HT1080 (cell line): ENCODE measurements at places on chromosomes 7 and 10. TPM values are rescaled to one million over a fixed set of nuclear protein-coding genes. Genes with fewer than 3 reads are reported as not detected.
A peak's percentile ranks its signal among the peaks of the same experiment; 100 is the strongest.

GRCh38 chr10:61478621-61479312, 25.6 kb upstream of the TMEM26 start:
- DNase-seq, result no peak

CPN1 gene
- not detected in 2 replicates for total RNA-seq

TPST1 gene
- 46.4 and 51.6 TPM in 2 replicates for total RNA-seq

GRCh38 chr7:19920166-19920565, 146.7 kb upstream of the TMEM196 start:
- no peak for DNase-seq

DNA sequence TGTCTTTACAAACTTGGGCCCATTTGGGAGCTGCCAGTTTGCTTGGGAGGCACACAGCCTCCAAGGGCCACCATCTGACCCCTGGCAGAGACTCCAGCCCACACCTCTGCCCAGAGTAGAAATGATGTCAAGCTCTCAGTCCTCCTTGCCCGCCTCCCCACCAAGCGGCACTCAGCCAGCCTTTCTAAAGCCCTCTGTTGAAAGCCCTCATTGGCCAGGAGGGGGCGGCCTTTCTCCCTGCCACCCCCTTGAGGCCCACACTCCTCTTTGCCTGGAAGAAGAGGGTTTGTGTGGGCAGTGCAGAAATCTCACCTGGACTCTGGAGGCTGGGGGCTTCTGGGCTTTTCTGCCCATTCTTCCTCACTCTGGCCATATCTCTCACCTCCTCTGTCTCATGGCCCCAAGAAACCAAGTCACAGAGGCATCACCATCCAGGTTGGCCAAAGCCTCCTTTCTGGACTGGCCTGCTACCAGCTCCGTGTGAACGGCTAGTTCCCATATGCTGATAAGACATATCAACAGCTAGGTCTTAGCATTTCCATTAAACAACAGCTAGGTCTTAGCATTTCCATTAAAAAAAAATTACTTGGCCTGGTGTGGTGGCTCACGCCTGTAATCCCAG, 36.1 kb downstream of the UBTD1 start:
- peak; percentile 48 for DNase-seq

GRCh38 chr10:115971921-115972320, 301.1 kb downstream of the GFRA1 start:
- no peak for DNase-seq

DNA sequence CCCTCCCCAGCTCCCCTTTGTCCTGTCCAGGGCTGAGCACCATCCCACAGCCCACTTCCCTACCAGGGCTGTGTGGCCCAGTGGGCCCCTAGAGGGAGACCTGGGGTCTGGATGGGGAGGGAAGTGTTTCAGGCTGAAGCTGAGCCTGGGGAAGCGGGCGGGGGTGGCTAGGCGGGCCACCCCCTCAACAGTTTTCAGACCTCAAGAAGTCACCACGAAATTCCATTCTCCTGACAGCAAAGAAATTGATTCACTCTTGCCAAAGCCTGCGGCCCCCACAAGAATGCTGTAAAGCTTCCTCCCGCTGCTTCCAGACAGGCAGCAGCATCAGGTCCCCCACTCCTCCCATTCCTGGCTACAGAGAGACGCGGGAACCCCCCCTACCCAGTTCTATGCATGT, 2.5 kb upstream of the LFNG start:
- DNase-seq, result peak; percentile 94

GRCh38 chr7:42262964-42263363, 26.0 kb upstream of the GLI3 start:
- peak; percentile 82 for DNase-seq

ACSM6 gene
- not detected in 2 replicates for total RNA-seq

PI4K2A gene
- total RNA-seq, result 19.8 and 20.5 TPM in 2 replicates

- peak; percentile 41 for DNase-seq
These were observed 36.2 kb downstream of the PDLIM1 start for GRCh38 chr10:95254629-95255028.

- peak; percentile 97 for DNase-seq
These were observed at the start of gene FZD1 for GRCh38 chr7:91264046-91264923. FZD1 (plus strand) TSS chr7:91264433; CDS start chr7:91264881, 448 bp downstream.

LRIT1 gene
- not detected in 2 replicates for total RNA-seq

OR2A12 gene
- not detected in 2 replicates for total RNA-seq

CFAP58 gene
- total RNA-seq, result 0.58 and 1.8 TPM in 2 replicates

- DNase-seq, result peak; percentile 82
These were observed 6.2 kb downstream of the AVL9 start for GRCh38 chr7:32501522-32501921.

GRCh38 chr10:75959209-75959608, 527.8 kb downstream of the LRMDA start:
- DNase-seq, result peak; percentile 92

- DNase-seq, result peak; percentile 44
These were observed 26.1 kb downstream of the INPP5A start for GRCh38 chr10:132563485-132564248.

DNA sequence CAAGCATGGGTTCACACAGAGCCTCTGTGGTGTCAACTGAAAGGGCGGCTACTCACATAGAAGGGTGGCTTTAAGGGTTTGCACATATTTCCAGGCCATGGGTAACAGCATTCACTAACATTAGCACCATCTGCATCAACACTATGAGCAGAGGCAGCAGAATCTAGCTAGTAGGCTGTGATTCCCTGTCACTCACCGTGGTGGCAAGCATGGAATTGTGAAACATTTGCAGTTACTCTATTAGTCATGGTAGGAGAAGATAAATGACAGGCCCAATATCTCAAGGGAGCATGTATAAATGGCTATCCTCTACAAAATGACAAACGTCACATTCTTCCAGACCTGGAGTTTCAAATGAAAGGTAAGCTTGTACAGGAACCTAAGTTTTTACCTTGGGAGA, 32.2 kb upstream of the CUBN start:
- DNase-seq, result no peak

DNA sequence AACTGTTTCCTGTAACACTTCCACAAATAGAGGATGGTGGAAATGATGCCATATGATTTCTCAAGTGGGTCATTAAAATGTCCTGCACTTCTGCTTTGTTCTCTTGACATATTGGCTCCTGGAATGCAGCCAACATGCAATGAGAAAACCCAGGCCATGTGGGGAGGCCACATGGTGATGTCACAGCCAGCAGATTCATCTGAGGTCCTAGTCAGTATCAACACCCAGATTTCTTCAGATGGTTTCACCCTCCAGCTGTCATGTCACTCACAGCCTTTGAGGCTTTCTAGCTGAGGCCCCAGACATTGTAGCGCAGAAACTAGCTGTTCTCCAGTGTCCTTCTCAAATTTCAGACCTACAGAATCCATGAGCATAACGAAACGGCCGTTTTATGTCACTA, 102.3 kb upstream of the NUPR2 start:
- DNase-seq, result no peak

- DNase-seq, result no peak
These were observed 26.2 kb upstream of the SLC29A3 start for GRCh38 chr10:71292624-71293445.

- DNase-seq, result no peak
These were observed 180.2 kb upstream of the FZD8 start for GRCh38 chr10:35822316-35822715.

SORCS3 gene
- total RNA-seq, result 0.03 and 0.05 TPM in 2 replicates

FAM237B gene
- not detected in 2 replicates for total RNA-seq

DNA sequence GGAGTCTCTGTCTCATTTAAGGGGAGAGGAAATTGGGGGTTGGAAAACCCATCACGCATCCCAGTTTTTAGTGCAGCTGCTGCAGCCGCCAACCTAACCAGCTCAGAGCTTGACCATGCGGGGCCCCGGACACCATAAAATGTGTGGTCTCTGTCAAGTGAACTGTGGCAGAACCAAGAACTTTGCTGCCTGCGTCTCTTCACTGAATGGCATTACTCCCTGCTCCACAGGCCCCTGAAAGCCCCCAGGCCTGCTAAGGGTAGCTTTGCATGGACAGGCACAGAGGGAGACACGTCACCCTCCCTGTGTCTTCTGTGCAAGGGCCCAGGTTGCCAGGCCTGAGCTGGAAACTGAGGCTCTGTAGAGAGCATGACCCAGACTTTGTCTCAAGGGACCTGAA, 144.6 kb upstream of the GPR26 start:
- no peak for DNase-seq
